ENCODE measurements at places on chromosomes 1 and 21.

DNA sequence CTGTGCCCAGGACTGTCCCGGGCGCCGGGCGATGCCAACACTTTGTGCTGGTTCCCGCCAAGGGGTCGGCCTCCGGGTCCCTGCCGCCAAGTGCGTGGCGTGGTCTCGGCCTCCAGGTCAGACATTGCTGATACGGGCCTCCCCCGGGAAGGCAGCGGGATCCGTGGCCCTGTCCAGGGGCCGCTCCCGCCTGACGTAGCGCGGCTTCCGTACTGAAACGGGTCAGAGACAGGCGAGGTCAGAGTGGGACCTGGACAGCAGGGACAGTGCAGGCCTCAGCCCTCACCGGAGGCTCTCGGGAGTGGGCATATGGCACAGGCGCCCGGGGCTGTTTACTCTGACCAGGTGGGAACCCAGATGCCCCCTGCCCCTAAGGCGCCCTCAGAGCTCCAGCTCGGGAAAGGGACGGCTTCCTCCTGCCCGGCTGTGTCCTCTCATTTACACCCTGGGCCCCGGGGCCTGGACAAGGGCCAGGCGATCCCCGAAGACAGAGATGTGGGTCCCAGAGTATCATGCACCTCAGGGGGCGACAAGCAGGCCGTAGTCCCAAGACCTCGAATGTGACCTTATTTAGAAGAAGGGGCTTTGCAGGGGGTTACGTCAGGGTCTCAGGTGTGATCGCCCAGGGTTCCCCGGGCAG lies 8.8 kb upstream of the RNF223 start:
- no peak for DNase-seq

DNA sequence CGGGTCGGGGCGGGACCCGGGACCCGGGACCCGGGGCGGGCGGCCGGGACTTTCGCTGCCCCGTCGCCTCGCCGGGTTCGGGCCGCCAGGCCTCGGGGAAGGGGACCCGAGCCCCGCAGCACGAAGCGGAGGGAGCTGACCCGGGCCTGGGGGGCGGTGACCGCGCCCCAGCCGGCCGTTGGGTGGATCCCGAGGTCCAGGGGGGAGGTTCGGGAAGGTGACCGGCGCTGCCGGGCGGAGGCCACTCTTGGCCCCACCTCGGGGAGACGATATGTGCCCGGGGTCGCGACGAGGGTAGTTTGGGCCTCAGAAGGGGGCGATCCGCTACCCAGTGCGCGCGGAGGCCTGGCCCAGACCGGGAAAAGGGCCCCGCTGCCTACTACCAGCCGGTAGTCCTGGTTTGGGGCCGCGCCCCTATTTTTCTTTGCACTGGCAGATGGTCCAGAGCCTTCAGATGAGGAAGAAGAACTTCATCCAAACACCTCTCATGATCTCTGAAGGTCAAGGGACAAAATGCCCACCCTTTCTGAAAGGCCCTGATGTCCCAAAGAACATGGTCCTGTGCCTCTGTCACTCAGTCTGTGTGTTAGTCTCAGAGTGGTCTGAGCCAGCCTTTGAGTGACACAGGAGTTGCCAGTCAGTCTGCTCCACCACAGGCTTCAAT lies 766 bp downstream of the AGO4 start:
- DNase-seq = no peak

DNA sequence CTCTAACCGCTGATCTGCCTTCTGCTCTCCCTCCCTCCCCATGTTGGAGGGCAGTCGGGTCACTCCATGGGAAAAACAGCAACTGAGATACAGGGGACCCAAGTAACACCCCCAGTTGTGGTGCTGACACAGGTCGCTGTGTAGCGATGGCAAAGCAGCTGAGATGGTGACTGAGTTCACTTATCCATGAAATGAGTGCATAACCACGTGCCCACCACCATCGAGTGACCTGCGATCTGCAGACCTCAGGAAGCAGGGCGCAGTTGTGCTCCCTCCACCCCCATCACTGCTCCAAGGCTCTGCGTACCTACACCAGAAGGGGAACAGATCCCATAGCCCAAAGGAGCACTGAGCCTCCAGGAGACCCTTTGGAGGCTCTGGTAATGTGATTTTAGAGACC lies 31.1 kb downstream of the KCNN3 start:
- DNase-seq = no peak

- DNase-seq = peak; percentile 18
Observed at GRCh38 chr1:207495801-207496792, at the start of gene CR1. CR1 (plus strand) TSS chr1:207496157; CDS start chr1:207496268, 111 bp downstream.

DNA sequence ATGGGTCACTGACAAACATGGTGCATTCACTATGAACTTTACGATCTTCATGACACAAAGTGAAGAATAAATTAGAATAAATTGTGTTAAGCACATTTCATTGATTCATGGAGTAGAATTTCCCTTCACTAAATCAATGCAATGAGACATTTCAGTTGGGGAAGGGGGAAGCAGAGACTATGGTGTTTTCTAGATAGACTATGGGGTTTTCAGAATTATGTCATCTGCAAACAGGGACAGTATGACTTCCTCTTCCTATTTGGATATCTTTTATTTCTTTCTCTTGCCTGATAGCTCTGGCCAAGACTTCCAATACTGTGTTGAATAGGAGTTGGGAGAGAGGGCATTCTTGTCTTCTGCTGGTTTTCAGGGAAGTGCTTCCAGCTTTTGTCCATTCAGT lies 80.0 kb upstream of the C1orf105 start:
- no peak for DNase-seq

All from effector memory CD8-positive, alpha-beta T cell (primary cell).